ENCODE measurements at places on chromosomes 11 and 22.

- no peak for DNase-seq
Measured at GRCh38 chr22:21681566-21682370, 16.0 kb downstream of the PPIL2 start.

DNA sequence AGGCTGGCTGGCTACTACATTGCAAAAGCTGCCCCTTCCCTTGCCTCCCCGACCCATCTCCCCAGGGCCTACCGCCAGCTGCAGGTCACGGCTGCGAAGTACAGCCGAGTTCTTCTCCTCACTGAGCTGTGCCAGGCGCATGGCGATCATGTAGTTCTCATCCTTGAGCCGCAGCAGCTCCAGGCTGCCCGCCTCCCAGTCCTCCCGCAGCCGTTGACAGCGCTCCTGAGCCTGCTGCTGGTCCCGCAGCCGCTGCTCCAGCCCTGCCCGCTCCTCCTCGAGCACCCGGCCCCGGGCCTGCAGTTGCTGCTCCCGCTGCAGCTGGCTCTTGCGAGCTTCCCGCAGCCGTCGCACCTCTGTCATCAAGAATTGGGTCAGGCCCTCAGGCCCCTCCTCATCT lies 3.3 kb downstream of the CARD10 start:
- no peak for DNase-seq

DNA sequence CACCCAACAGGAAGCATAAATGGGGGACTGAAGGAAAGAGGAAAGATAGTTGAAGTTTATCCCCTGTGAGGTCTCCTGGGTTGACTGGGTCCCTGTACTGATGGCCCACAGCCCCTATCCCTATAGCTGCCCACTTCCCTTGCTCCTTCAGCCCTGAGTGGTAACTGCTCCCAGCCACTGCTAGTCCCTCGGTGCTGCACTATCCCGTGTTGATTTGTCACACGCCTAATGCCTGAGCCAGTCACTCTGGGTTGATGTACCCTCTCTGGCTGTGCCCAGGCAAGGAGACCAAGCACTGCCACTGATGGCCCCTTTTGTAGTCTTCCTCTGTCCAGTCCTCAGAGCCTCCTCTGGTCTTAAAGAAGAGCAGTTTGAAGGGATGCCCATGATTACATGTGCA lies 9.6 kb downstream of the GDPD5 start:
- DNase-seq = no peak

DNA sequence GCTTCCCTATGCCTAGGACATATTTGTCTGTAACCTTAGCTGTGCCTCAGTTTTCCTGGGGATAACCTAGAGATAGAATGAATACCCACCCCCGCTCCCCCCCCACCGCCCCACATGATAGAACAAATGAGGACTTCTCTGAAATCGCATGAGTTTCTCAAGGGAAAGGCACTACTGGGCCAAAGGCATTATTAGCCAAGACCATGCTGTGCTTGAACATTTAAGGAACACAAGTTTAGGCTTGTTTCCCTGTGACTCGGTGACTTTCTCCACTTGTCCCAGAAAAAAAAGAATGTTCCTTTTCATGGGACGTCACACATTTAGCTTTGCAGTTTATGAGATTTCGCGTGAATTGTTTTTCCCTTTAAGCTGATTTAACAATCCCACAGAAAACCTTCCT lies 51.4 kb upstream of the CRTAM start:
- no peak for DNase-seq

DNA sequence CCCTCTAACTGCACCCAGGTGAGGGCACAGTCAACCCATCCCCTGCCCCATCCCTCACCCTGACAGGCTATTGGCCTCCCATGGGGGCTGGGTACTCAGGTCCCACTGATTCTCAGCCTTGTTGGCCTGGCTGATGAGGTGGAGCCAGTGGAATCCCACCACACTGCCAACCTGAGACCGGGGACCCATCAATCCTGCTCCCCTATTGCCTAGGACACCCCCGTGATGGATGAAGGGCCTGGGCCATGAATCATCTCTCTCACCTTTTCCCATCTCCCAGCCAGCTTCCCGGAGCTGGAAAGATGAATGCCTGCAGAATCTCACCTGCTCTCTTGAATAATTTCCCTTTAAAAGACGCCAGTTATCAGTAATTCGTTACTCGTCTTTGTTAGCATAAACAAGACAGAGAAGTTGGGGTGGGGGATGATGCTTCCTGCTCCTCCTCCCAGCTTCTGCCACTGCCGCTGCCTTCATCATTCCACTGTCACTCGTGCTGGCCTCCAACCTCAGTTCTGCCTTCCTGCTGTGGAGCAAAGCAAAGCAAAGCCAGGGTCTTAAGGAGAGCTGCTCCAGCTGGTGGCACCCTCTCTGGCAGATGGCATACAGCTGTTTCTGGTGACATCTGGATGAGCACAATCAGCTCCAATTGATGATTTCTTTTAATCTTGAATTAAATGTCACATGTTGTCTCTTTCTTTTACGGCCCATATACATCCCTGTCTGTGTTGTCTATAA lies 204.0 kb upstream of the NECTIN1 start:
- DNase-seq = no peak

- DNase-seq = no peak
Measured at GRCh38 chr11:119591836-119592310, 137.1 kb downstream of the NECTIN1 start.

- DNase-seq = no peak
Measured at GRCh38 chr11:114479331-114479730, 40.1 kb downstream of the REXO2 start.

- DNase-seq = no peak
Measured at GRCh38 chr11:75421902-75422247, 11.1 kb downstream of the KLHL35 start.

DNA sequence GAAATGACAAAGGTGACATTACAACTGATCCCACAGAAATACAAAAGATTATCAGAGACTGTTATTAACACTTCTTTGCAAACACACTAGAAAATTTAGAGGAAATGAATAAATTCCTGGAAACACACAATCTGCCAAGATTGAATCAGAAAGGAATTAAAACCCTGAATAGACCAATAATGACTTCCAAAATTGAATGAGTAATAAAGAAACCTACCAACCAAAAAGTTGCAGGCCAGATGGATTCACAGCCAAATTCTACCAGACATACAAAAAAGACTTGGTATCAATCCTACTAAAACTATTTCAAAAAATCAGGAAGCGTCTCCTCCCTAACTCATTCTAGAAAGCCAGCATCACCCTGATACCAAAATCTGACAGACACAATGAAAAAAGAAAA lies 17.2 kb downstream of the RAB38 start:
- DNase-seq = no peak

- DNase-seq = no peak
Measured at GRCh38 chr11:61019037-61019831, 47.8 kb downstream of the CD6 start.

GRCh38 chr11:19403196-19403895 lies 162.6 kb upstream of the E2F8 start:
- no peak for DNase-seq

Data from GM13976 (cell line).